Endodermal cell (in vitro differentiated cells): ENCODE measurements at places on chromosomes 11 and 22. TPM values are rescaled to one million over a fixed set of nuclear protein-coding genes. Genes with fewer than 3 reads are reported as not detected.

The LGALS12 gene
- total RNA-seq = 6.7 to 11.5 TPM (median 8.1 TPM) in 3 replicates

The OR5B21 gene
- total RNA-seq = not detected in 3 replicates

DNA sequence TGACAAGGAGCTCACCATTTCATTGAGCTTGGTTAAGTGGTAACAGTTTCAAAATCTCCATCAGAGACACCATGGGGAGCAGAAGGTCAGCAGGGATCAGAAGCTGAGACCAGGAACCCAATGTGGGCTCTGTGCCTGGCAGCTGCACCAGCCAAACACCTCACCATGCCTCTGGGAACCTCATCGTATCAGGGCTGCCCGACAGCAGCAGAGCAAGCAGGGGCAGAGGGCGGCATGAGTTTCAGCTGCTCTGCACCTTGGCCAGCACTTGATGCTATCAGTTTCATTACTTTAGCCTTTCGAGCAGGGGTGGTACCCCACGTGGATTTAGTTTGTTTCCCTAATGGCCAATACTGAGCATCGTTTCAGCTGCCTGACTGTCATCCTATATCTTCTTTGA, 77.8 kb downstream of the DGCR2 start:
- DNase-seq = no peak

DNA sequence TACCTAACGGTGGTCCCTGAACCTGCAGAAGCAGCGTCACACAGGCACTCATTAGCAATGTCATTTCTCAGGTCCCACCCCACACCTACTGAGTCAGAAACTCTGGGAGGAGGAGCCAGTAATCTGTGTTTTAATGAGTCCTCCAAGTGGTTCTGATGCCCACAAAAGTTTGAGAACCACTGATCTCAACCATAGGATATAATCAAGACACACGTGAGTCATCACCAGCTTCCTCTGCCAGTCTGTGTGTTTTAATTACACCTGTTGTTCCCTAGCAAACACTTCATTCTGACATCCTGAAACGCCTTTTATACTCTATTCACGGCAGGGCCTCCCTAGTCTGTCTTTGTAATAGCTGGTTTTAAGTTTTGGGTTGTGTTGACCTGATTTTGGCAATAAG, 5.8 kb downstream of the TECTA start:
- no peak for DNase-seq

DNA sequence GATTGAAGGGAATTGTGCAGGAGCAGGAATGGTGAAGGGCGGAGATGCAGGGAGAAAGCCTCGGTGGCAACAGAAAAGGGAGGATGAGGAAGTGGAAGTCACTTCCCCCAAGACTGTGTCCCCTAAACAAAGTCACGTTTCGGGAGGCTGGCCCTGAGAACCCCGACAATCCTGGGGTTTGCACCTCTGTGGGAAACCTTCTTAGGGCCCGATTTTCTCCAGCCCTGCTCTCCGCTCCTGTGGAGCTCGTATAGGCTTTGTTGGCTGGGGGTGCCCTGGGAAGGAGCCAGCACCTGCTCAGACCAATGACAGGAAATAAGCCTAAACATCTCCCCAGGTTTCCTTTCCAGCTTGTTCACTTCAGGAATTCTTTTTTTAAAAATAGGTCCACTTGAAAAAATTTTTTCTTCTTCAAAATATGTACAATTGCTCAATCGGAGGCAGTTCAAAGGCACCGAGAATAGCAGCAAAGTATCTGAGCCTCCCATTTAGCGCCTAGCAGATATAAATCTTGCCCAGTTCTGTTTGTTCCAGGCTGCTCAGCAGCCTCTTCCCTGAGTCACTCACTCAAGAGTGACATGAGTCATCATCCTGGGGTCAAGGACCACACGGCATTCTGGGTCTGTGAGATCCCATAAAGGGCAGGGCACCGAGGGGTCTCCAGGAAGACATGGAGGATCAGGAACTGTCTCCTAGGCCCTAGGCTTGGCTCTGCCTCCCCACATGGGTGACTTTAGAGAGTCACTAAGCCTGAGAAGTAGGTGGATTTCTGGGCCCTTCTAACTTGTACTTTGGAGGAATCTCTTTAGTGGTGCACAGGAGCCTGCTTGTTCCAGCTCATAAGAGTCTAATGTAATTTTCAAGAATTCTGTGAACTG, 34.0 kb downstream of the IRAG1 start:
- no peak for DNase-seq

- peak; percentile 52 for DNase-seq
Measured at GRCh38 chr11:40306938-40307548, 1152.4 kb downstream of the LRRC4C start.
